ENCODE measurements at places on chromosomes 16 and 17. TPM values are rescaled to one million over a fixed set of nuclear protein-coding genes. Genes with fewer than 3 reads are reported as not detected.

The KRTAP1-5 gene
- not detected for total RNA-seq

DNA sequence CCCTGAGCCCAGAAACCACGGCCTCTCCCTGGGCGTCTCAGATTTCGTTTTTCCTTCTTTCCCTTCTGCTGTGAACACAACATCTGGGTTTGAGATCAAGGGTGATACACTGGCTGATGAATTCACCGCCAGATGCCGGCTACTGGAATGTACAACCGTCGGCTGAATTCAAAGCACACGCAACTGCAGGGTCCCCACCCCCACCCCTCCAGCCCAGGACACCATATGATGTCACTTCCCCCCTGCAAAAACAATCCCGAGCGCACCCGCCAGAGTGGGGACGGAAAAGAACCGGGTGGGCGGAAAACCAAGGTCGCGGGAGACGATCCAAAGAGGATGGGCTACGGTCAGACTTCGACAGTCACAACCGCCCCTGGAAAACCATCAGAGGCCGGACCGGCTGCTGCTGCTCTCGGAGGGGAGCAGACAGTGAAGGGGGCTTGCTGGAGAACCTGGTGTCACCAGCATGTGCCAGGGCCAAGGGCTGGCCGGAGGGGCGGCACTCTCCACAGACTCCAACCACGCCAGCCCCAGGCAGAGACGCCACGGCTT is 23.3 kb downstream of the CEP295NL start:
- peak overlapping the region; percentile 98 for H3K27ac ChIP-seq
- H3K4me1 ChIP-seq, result peaks cover 94% of the 10 kb centered on the region
- peak overlapping the region; percentile 19 for H3K4me3 ChIP-seq
- DNase-seq, result peak; percentile 51

GRCh38 chr16:85314512-85314971 is 202.3 kb upstream of the CIBAR2 start:
- H3K36me3 ChIP-seq, result no peaks in the 10 kb centered on the region
- H3K4me1 ChIP-seq, result peaks cover 55% of the 10 kb centered on the region
- H3K4me3 ChIP-seq, result no peak overlapping the region
- H3K27me3 ChIP-seq, result no peaks in the 10 kb centered on the region

The MAP2K6 gene
- total RNA-seq, result 30.3 TPM

The ITPRIPL2 gene
- total RNA-seq, result 56.7 TPM

DNA sequence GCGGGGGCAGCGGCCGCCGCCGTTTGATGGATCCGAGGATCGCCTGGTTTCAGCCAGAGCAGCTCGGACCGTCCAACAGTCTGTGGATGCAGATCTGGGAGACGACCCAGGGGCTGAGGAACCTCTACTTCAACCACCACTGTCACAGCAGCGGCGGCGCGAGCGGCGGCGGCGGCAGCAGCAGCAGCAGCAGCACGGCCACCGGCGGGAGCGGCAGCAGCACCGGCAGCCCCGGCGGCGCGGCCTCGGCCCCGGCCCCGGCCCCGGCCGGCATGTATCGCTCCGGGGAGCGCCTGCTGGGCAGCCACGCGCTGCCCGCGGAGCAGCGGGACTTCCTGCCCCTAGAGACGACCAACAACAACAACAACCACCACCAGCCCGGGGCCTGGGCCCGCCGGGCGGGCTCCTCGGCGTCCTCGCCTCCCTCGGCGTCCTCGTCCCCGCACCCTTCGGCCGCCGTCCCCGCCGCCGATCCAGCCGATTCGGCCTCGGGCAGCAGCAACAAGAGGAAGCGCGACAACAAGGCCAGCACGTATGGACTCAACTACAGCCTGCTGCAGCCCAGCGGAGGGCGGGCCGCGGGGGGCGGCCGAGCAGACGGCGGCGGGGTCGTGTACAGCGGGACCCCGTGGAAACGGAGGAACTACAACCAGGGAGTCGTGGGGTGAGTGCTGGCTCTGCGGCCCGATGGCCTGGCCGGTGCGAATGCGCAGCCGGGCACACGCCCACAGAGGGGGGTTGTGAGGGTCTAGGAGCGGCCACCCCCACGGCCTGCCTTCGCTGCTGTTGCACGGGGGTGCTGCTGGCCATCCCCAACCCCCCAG is 702 bp downstream of the TENT4B start:
- peak; percentile 16 for DNase-seq
- H3K27me3 ChIP-seq, result no peaks in the 10 kb centered on the region
- peak overlapping the region; percentile 86 for H3K4me3 ChIP-seq
- H3K4me1 ChIP-seq, result peaks cover 51% of the 10 kb centered on the region
- H3K27ac ChIP-seq, result peak overlapping the region; percentile 97

- no peak for DNase-seq
- H3K4me1 ChIP-seq, result peaks cover 13% of the 10 kb centered on the region
- no peak overlapping the region for H3K4me3 ChIP-seq
- no peaks in the 10 kb centered on the region for H3K27me3 ChIP-seq
- no peaks in the 10 kb centered on the region for H3K36me3 ChIP-seq
Measured at GRCh38 chr16:81553080-81553813, 108.6 kb downstream of the CMIP start.

GRCh38 chr17:76793775-76794174 is 55.9 kb downstream of the MFSD11 start:
- H3K4me3 ChIP-seq, result no peak overlapping the region
- peaks cover 4% of the 10 kb centered on the region for H3K4me1 ChIP-seq
- no peak overlapping the region for H3K27ac ChIP-seq
- peaks cover 4% of the 10 kb centered on the region for H3K36me3 ChIP-seq

DNA sequence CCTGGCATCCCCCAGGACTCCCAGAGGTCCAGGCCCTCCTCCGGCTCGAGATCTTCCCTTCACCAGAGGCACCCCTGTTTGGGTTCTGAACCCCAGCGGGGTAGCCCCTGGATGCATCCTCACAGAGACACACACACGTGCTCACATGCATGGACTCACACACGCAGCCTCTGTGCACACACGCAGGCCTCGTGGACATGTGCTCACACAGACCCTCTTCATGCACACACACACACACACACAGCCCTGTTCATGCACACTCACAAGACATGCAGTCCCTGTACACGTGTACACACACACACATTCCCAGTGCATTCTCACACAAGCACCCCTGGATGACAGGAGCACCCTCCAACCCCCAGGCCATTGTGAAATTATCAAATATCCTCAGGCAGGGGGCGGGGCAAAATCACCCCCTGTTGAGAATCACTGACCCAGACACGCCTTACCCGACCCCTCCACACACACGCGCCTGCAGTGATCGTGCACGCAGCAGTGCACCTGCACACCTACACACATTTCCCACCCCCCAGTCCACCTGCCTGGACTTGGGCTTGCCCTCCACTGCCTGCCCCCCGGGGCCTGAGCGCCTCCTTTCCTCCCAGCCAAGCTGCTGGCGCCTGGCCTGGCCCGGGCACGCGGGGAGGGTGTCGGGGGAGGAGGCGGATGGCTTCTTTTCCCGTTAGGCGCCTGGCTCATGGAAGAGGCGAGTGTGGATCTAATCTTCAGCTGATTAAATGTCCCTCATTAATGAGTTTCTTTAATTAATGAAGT is 62.6 kb downstream of the ENGASE start:
- no peak overlapping the region for H3K4me3 ChIP-seq
- peaks cover 45% of the 10 kb centered on the region for H3K27me3 ChIP-seq
- no peaks in the 10 kb centered on the region for H3K36me3 ChIP-seq

- H3K36me3 ChIP-seq, result peaks cover 25% of the 10 kb centered on the region
- no peak for DNase-seq
- H3K27ac ChIP-seq, result no peak overlapping the region
- H3K4me3 ChIP-seq, result no peak overlapping the region
- no peaks in the 10 kb centered on the region for H3K27me3 ChIP-seq
Measured at GRCh38 chr16:129075-129474, 9.4 kb downstream of the NPRL3 start.

GRCh38 chr16:4583906-4584305 is 27.8 kb downstream of the C16orf96 start:
- DNase-seq, result no peak
- no peak overlapping the region for H3K4me3 ChIP-seq
- no peaks in the 10 kb centered on the region for H3K4me1 ChIP-seq
- H3K27me3 ChIP-seq, result no peaks in the 10 kb centered on the region
- no peaks in the 10 kb centered on the region for H3K36me3 ChIP-seq

DNA sequence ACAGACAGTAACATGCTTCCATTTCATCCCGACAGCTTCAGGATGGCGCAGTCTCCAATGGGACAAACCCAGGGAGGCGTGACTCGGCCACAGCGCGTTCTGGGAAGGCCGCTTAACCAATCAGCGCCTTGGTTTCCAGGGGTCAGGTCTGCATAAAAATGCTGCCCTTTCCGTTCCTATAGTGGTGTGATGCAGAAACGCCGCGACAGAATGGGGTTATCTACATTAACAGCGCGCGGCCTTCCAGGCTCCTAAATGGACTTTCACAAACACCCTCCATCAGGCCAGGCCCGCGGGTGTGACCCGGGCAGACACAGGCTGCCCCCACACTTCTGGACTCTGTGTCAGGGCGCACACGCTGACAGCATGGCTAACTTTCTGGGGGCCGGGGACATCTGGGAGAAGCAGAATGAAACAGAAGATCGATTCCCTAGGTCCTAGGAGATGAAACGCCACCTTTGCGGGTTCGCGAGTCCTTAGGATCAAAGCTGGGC is 792 bp downstream of the TMEM231 start:
- no peaks in the 10 kb centered on the region for H3K27me3 ChIP-seq
- peak overlapping the region; percentile 70 for H3K27ac ChIP-seq
- peak; percentile 63 for DNase-seq

- no peak for DNase-seq
- H3K4me1 ChIP-seq, result peaks cover 12% of the 10 kb centered on the region
- H3K27ac ChIP-seq, result no peak overlapping the region
- H3K4me3 ChIP-seq, result peak overlapping the region; percentile 96
- no peaks in the 10 kb centered on the region for H3K27me3 ChIP-seq
Measured at GRCh38 chr17:5110816-5111215, 862 bp downstream of the ZNF232 start.

DNA sequence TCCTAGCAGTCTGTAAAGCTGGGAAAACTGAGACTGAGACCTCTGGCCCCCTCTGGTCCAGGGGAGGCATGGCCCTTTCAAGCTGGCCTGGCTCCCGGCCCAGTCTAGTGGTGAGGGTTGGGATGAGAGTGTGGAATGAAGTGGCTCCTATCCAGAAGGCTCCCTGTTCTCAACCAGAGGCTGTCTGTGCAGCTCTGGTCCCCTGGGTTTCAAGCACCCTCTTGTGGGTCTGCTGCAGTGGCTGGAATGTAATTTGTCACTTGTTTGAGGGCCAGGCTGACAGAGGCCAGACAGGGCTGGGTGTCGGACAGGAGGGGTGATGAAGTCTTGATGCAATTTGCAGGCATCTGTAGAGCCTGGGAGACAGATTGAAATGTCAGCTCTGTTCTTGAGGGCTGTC is 22.1 kb upstream of the PHF12 start:
- H3K36me3 ChIP-seq, result no peaks in the 10 kb centered on the region
- H3K4me3 ChIP-seq, result no peak overlapping the region
- H3K27me3 ChIP-seq, result no peaks in the 10 kb centered on the region
- no peak for DNase-seq

- no peaks in the 10 kb centered on the region for H3K36me3 ChIP-seq
- no peaks in the 10 kb centered on the region for H3K4me1 ChIP-seq
- peak overlapping the region; percentile 92 for H3K27ac ChIP-seq
- no peak for DNase-seq
- H3K4me3 ChIP-seq, result no peak overlapping the region
Measured at GRCh38 chr17:55427587-55427882, 5.9 kb upstream of the MMD start.

GRCh38 chr17:68801335-68802247 is 153.6 kb downstream of the ABCA8 start:
- DNase-seq, result no peak
- H3K36me3 ChIP-seq, result no peaks in the 10 kb centered on the region
- H3K27ac ChIP-seq, result peak overlapping the region; percentile 46

- H3K27ac ChIP-seq, result peak overlapping the region; percentile 96
- peaks cover 44% of the 10 kb centered on the region for H3K36me3 ChIP-seq
- no peak overlapping the region for H3K4me3 ChIP-seq
- no peak for DNase-seq
Measured at GRCh38 chr16:74298104-74298503, 1.5 kb downstream of the PSMD7 start.

- no peak overlapping the region for H3K4me3 ChIP-seq
- no peak overlapping the region for H3K27ac ChIP-seq
- H3K27me3 ChIP-seq, result peaks cover 3% of the 10 kb centered on the region
- H3K36me3 ChIP-seq, result no peaks in the 10 kb centered on the region
- DNase-seq, result no peak
- H3K4me1 ChIP-seq, result no peaks in the 10 kb centered on the region
Measured at GRCh38 chr16:66290431-66290830, 76.1 kb upstream of the CDH5 start.

The MYOCD gene
- total RNA-seq, result 12.2 TPM

DNA sequence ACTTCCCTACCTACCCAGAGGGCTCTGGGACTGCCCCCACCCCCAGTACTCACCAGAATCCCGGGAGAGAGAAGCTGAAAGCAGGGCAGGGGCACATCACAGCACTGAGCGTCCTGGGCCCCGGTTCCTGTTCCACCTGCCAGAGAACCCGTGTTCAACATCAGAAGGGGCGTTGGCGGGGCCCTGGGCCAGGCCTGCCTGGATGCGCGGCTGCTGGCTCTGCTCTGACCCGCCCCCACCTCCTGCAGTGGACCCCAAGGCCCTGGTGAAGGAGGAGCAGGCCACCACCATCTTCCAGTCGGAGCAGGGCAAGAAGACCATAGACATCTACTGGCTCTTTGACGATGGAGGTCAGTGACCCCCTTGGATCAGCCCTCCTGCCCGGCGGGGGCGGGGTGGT is 27.7 kb downstream of the SLC12A3 start:
- no peak for DNase-seq
- no peaks in the 10 kb centered on the region for H3K36me3 ChIP-seq
- H3K27ac ChIP-seq, result no peak overlapping the region
- no peak overlapping the region for H3K4me3 ChIP-seq
- no peaks in the 10 kb centered on the region for H3K27me3 ChIP-seq

DNA sequence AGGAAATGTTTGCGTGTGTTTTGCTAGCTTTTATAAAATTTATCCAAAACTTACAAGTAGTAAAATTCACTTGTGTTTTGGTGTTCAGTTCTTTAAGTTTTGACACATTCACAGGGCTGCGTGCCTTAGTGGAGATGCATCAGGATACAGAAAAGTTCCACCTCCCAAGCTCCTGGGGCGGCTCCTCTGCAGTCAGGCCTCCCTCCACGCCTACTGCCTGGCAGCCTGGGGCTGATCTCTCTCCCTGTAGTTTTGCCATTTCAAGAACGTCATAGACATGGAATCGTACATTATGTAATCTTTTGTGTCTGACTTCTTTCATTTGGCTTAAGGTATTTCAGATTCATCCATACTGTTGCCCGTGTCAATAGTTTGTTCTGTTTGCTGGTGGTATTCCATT is 27.2 kb upstream of the IRF8 start:
- no peaks in the 10 kb centered on the region for H3K36me3 ChIP-seq
- no peak overlapping the region for H3K4me3 ChIP-seq
- DNase-seq, result no peak
- no peaks in the 10 kb centered on the region for H3K27me3 ChIP-seq
- no peak overlapping the region for H3K27ac ChIP-seq

DNA sequence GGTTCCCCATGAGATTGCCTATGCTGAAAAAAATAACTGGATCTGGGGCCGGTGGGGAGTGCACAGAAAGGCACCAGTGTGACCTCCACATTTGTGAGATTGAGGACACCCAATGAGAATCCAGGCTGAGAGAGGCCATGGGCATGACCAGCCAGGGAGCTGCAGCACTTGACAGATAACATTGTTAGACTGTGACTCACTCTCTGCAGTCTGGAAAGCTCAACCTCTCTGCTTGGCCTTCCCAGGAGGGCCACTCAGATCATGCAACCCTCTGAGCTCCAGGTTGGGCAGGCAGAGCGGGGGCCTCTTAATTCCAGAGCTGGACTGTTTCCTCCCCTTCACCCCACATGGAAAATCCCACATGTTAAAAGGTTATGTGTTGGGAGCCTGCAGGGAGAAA is 30.1 kb downstream of the FZD2 start:
- DNase-seq, result peak; percentile 16
- no peak overlapping the region for H3K4me3 ChIP-seq
- no peaks in the 10 kb centered on the region for H3K27me3 ChIP-seq
- H3K27ac ChIP-seq, result no peak overlapping the region
